ENCODE measurements at places on chromosomes 1 and 21.

- DNase-seq, result no peak
These were observed 656.9 kb downstream of the PTPRU start for GRCh38 chr1:29893046-29893723.

- no peak for DNase-seq
These were observed 71.3 kb upstream of the MUTYH start for GRCh38 chr1:45411510-45411899.

DNA sequence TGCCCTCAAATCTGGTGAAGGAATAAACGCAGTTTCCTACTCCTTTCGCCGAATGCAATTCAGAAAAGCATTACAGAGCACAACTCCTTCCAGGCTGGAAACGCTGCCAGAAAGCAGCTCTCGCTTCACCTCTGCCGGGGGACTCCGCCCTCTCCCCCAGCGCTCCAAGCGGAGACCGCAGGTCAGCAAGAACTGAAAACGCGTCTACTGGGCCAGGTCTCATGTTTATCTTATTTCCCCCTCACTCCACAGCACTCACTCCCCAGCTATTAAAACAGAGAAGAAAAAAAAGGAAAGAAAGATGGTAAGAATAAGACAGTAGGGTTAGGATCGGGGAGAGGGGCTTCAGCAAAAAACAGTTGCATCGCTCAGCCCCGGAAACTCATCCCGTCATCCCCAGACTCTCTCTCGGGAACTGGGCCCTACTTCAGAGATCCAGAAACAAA lies 833 bp upstream of the RCOR3 start:
- no peak for DNase-seq

- no peak for DNase-seq
These were observed 40.0 kb downstream of the PRAMEF20 start for GRCh38 chr1:13450204-13450603.

DNA sequence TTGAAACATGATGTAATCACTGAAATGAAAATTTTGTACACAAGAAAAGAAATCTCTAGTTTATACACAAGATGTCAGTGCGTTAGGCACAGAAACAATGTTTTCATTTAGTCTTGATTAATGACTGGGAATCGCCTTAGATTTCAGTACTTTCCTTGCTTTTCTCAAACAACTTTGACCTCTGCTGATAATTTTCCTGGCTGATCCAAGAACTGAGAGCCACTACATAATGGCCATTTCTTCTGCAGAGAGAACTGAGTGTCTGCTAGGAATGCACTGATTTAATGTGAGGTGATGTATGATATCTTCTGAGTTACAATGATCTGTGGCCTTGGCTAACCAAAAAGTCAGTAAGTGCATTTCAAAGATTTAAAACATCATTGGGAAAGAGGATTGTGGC lies 308.1 kb downstream of the CTH start:
- DNase-seq, result no peak

GRCh38 chr1:198633675-198634121 lies 5.1 kb upstream of the PTPRC start:
- DNase-seq, result no peak

- no peak for DNase-seq
These were observed 77.9 kb downstream of the ZC3H11B start for GRCh38 chr1:219534991-219535390.

DNA sequence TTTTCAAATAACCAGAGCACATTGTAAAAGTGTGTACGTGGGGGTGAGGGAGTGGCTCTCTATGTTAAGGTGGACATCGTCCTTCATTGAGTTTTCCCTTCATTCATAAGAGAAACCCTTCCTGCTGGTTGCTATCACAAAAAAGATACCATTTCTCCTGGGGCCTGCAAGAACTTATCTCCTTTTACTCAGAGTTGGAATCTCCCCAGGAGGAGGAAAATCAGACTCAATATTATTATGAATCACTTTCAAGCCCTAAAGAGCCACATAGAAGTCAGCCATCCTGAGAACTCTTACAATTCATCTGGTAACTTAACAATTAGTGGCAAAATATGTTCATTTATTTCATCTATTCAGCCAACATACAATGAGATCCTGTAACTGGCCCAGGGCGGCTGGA lies 27.1 kb upstream of the TGFBR3 start:
- no peak for DNase-seq

DNA sequence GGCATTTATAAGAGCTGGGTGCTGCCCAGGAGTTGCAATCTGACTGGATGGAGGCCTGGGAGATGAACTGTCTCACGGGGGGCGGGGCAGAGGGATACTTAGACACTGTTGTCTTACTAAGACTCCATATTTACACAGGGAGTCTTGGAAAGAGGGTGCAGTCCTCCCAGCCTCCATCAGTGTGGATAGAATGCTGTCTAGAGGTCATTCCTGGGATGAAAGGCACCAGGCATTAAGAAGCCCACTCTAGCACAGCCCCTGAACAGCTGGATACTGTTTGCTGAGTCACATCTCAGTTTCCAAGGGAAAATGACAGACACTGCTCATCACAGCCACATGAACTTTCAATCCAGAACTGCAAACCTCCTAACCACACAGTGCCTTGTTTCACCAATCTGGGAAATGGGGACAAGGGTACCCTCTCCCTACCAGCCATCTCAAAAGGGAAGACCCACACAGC lies 43.3 kb downstream of the SSBP3 start:
- no peak for DNase-seq

- DNase-seq, result no peak
These were observed 20.4 kb upstream of the OR6N2 start for GRCh38 chr1:158801396-158801795.

DNA sequence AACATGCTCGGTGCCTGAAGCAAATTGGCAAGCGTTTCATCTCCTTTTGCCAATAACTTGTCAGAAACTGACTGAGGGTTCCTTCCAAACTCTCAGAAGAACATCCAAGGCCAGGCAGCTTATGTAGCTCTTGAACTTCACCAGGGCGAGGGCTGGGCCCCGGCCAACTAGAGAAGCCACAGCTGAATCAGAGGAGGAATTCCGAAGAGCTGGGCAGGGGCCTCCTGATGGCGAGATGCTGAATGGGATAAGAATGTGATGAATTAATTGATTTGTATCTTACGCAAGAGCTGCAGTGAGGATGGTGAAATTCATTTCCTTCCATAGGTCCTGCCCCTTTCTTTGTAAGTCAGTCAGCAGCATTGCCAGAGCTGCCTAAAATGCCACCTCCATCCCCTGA lies 345.8 kb downstream of the KIF26B start:
- DNase-seq, result no peak

GRCh38 chr1:174726880-174727585 lies 272.7 kb upstream of the CACYBP start:
- DNase-seq, result no peak
